ENCODE measurements at places on chromosomes 6 and 20.

GRCh38 chr20:49444553-49444990, 37.9 kb downstream of the KCNB1 start:
- no peak for DNase-seq

GRCh38 chr20:62277253-62277652, 25.5 kb upstream of the ADRM1 start:
- DNase-seq, result no peak

- DNase-seq, result no peak
These were observed 80.2 kb downstream of the PLCB4 start for GRCh38 chr20:9149087-9149486.

DNA sequence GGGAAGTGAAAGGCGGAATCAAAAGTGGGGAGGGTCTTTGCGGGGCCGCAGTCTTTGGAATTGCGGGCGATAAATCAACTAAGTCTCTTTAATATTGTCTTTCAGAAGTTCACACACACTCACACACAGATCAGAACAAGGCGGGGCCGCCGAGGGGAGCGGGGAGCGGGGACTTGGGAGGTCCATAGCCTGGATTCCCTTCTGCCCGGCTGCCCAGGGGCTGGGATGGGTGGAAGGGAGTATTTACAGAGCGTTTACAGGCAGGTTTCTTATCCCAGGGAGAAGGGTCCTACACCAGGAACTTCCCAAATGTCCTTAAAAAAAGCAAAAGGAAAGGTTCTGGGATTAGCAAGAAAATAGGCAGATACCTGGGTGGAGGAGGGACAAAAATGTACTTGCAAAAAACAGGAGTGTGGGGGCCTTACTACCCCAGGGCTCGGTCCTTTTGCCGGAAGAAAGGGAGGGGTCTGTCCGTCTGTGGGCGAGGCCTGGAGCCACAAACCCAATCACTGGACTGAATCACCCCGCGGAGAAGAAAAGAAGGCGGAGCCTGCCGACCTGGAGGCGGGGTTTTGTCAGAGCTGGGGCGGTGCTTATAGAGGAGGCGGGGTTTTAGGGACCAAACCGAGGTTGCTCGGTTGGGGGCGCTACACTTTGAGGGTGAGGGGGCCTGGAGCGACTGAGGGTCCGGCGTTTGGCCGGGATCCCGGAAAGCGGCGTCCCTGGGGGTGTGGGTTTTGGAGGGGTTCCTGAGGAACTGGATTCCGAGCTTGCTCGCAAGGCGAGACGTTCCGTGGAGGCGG, 3.2 kb downstream of the PRRT1 start:
- DNase-seq, result peak; percentile 64

GRCh38 chr6:144150710-144151657, 667 bp downstream of the STX11 start:
- DNase-seq, result no peak

DNA sequence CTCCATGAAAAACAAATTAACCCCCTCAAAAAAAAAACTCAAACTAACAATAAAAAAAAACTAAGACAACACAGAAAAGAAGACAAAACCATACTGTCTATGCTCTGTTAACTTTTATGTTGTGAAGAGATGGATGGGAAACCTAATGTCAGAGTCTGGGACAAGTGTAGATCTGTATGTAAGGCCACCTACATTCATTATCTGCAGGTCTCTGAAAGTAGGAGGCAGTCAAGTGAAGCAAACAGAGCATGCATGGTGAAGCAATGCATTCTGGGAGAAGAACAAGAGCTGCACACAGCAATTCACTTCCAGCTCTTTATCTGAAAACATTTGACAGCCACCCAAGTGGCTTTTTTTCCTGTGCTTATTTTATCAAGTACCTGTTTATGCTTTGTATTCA, 452.0 kb downstream of the EPHA7 start:
- DNase-seq, result no peak

DNA sequence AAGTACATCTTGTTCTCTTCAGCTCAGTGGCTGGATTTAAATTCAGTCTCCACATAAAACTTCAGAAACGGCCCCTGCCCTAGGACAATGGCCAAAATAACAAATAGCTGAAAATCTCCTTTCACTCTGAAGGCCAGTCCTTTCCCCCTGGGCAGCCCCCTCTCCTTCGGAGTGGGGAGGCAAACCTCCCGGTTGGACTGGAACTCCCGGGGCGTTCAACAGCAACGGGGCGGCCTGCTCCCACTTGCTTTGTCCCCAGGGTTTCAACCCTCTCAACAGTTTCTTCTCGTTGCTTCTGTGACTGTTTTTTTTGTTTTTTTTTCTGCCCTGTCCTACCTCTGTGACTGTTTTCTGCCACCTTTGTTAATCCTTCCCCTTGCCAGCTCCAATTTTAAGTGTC, 102.6 kb upstream of the DUSP22 start:
- DNase-seq, result no peak

DNA sequence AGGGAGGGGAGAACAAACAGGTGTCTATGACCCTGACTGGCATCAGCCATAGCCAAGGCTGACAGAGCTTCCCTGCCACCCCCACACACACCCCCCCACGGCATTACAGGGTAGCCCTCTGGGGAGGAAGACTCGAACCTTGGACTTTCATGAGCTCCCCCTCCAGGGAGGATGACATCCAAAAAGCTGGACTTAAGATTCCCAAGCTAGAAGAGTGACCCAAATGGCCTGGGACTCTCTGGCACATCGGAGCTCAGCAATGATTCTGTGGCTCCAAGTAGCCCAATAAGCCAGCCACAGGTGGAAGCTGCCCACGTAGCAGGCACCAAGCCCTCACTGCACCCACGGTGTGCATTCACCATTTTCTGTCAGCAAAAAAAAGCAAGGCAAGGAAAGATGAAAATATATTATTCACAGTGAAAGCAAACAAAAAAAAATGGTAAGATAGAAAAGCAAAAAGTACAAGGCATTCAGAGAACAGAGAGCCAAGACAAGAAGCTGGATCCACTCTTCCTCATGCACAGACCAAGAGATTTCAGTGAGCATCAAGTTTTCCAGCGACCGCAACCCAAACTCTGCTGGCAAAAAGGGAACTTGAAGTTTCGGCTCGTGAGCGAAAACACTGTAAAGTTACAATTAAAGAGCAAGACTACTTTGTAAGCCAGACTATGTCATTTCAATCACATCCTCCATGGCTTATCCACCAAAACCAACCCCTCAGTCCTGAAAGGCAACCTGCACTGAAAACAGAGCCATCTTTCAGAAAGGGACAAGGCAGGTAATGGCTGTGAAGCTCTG, 10.9 kb downstream of the JAG1 start:
- no peak for DNase-seq

DNA sequence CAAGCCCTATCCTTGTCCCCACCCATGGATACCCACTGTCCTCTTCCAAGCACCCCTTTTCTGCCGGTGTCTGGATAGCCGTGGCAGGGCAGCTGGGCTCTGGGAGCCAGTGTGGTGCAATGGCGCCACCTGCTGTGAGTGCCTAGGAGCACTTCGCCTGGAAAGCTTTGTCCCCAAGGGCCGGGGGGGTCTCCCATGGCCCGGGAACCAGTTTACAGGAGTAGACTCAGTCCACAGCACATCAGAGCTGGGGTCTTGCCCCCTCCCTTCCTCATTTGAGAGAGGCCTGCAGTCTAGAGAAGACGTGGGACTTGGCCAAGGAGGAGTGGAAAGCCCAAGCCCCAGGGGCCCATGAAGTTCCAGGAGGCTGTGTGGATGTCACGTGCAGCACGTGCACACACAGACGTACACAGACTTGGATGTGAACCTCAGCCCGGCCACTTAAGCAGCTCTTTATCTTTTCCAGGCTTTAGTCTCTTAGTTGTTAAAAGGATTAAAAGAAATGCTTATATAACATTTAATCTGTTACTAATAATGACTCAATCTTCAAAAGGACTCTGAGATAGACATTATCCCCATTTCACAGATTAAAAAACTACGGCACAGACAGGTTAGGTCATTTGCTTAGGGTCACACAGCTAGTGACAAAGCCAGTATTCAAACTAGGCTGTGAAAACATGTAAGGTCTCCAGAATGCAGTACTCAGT, 40.9 kb upstream of the CDH22 start:
- DNase-seq, result peak; percentile 84

DNA sequence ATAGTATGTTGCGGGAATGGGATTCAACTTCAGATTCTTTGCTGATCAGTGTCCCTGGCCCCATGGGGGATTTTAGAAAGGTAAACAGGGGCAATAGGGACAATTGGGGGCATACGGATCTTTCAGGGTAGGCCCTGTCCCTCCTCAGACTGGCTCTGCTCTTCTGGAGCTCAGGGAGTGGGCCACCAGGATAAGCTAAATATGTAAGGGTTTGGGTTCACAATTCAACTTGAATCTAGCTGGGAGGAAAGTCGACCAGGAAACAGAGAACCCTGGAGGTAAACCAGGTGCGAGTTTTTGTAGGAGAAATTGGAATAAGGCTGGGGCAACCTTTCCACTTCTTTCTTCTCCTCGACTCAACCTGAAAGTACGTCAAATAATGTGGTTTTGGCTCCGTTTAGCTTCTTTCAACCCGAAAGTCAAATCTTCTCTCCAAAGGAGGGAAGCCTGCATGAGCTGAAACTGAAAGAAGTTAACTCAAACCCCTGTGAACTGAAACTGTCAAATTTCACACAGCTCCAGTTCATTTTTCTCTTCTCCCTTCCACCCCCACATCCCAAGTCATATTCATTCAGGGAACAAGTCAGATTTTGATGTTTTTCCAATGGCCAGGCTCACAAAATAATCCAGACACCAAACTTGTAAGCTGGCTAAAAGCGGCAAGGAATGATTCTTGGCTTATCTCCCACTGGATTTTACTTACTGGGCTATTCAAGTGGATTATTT, 278.2 kb downstream of the CLIC5 start:
- no peak for DNase-seq

- no peak for DNase-seq
These were observed 51.3 kb downstream of the RNASET2 start for GRCh38 chr6:166905013-166905412.

DNA sequence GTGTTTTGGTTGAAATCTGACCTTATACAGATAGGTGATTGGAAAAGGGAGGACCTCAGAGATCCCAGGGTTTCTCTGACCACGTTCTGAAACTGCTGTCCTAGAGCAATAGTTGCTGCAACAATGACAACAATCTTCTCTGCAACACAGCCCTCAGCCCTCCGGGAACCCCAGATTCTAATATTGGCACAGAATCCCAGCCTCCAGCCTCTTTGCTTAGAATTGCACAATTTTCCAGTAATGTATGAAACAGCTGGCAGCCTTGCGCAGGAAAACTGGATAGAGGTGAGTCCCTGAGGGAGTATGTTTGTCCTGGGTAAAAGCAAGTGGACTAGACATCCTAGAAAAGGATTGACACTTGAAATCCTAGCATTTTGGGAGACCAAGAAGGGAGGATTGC, 30.4 kb upstream of the PNRC1 start:
- peak; percentile 60 for DNase-seq

GRCh38 chr20:41185013-41185757, 47.8 kb downstream of the PLCG1 start:
- no peak for DNase-seq

DNA sequence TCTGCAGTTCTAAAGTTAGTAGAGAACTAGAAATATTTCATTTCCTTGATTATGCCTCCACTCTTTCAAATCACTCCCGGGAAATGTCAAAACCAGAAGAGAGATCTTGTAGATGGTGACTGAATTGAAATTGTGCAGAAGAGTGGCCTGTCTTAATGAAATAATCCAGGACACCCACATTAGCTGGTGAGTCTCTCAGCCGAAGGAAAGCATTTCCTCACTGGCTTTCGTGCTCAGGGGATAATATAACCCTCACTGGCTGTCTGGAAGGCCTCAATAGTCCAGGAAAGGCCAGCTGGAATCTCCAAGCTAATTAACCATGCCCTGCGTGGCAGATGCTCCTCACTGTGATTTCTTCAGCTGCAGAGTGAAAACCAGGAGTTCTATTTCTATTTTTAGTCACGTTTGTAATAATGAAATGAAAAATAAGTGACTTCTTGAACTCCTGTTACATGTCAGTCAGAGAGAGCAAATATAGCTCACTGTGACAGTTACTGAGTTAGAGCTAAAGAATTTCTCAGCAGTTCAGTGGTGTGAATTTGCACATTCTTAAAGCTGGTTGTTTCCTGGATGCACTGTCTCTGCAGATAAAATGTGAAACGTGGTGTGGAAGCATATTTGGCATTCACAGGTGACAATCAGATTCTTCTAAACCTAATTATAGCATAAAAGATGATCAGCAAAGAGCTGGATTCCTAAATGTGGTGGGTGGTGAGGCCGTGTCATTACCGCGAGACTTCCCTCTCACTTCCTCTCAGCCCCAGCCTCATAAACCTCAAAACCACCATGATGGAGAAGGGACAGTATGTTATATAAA, 211.7 kb downstream of the LMBRD1 start:
- no peak for DNase-seq

DNA sequence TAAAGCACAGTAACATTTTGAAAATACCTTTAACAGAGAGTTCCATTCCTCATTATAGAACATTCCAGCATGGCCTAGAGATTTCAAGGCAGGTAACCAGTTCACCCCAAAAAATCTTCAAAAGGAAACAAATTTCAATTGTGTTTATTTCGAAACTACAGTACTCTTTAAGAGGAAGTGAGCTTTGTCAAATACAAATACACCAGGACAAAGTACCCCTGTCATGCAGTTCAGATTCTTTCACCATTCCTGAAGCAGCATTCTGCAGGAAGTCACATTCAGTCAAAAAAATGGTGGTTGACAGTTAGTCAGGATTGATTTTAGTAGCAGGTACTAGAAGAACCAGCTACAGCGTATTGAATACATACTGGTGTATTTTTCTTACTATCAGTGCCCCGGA, 89.6 kb upstream of the RIN2 start:
- no peak for DNase-seq

DNA sequence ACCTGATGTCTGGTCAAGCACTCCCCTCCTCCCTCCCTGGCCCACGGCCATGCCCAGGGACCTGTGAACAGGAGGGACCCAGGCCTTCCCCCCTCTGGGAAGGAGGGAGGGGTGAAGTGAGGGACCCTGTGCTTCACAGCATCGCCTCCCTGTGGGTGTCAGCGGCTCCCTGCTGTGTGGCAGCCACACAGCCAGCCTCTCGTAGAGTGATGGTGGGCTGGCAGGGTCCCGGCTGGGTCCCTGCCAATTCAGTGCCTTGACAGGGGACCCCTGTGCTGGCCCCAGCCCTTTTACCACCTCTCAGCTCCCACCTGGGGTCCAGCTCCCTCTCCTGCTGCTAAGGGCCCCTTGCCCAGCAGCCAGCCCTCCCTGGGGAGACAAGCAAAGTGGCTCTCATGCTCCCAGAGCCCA, 31.3 kb upstream of the GRM4 start:
- DNase-seq, result no peak

GRCh38 chr6:51489133-51489532, 598.3 kb downstream of the PKHD1 start:
- no peak for DNase-seq

GRCh38 chr6:41704656-41705310, 30.6 kb downstream of the TFEB start:
- DNase-seq, result no peak

- no peak for DNase-seq
These were observed 59.8 kb upstream of the MYL9 start for GRCh38 chr20:36481380-36482043.

Measured in muscle of arm (tissue), 14 donors.